ENCODE measurements at places on chromosomes 16 and 17.

GRCh38 chr17:77274096-77274845 is 133.5 kb downstream of the SEC14L1 start:
- DNase-seq = no peak

DNA sequence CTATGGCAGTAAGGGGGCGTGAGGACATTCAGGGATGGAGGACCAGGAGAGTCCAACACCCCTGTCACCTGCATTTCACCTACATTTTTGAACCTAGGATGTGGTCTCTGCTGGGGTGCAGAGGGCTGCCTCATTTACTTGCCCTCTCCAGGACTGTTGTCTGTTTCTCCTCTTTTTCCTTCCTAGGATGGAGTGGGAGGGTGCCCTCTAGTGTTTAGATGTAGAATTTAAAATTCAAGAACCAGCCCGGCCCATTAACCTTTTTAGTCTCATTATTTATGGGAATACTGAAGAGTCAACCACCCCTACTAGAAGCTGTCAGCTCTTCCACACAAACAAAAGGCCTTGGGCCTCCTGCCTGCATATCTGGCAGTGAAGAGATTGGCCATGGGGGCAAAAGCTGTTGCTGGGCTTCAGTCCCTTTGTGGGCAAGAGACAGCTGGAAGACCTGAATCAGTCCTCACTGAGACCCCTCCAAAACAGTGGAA is 2.5 kb upstream of the STARD3 start:
- no peak for DNase-seq

DNA sequence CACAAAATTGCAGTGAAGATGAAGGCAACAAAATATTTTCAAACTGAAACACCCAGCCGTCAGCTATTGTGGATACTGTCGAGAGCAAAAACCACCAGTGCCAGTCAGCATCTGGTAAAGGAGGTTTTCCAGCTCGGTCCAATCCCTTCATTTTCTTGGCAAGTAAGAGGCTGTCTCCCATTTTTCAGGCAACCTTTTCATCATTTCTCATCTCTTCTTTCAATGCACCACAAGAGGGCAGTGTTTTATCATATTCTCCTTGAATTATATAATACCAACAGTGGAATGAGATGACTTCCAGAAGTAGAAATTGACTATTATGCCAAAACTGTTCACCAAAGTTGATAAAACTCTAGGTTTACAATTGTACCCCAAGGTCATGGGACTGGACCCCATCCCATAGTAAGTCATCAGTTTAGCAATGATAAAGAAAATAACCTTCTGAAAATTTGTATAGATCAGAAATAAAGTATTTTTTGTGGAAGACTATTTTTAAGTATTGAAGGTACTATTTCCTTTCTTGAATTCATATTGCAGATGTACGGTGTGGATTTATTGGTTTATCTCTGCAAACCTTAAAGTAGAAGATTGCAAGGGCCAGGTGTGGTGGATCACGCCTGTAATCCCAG is 16.8 kb downstream of the NQO1 start:
- DNase-seq = no peak

DNA sequence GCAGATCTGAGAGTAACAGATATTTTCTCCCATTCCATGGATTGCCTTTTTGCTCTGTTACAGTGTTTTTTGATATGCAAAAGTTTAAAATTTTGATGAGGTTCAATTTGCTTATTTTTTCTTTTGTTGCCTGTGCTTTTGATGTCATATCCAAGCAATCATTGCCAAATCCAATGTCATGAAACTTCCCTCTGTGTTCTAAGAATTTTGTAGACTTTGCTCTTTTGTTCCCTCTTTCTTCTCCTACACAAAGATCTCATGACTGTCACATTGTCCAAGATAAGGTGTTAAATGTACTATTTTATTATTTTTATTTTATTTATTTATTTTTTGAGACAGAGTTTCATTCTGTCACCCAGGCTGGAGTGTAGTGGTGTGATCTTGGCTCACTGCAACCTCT is 18.9 kb upstream of the KCNH6 start:
- no peak for DNase-seq

DNA sequence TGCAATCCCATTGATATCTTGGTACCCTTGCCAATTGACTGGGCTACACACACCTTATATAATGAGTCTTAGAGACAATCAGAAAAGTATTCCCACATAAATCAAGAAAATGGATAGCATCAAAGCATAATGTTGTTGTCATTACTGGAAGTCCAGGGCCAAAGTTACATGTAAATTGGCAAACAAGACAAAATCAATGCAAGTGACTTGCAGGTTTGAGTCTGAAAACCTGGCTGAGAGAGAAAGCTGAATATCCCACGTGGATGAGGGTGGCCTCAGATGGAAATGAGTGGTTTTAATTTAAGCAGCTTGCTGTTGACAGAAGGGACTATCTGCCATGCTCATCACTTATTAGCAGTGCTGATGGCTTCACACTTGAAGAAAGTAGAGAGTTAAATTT is 324.0 kb upstream of the MON1B start:
- no peak for DNase-seq

- DNase-seq = peak; percentile 68
Measured at GRCh38 chr16:69286941-69287713, 24.0 kb upstream of the VPS4A start.

DNA sequence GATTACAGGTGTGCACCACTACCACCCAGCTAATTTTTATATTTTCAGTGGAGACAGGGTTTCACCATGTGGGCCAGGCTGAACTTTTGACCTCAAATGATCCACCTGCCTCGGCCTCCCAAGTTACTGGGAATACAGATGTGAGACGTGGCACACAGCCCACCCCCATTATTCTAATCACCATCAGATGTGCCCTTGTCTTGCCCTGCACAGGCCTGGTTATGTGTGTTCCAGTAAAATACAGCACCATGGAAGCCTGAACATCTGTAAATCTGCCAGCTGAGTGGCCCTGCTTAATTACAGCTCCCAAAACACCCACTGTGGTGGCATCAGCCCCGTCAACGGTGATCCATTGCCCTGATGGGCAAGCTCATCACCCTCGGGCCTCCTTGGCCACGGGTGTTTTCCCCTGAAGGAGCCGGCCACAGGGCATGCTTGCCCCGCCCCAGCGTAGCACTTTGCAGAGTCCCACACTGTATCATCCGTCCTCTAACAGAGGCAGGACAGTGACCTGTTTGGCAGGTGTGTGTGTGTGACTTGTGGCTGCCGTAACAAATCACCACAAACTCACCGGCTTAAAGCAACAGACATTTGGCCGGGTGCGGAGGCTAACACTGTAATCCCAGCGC is 74.5 kb downstream of the RBFOX3 start:
- DNase-seq = no peak

DNA sequence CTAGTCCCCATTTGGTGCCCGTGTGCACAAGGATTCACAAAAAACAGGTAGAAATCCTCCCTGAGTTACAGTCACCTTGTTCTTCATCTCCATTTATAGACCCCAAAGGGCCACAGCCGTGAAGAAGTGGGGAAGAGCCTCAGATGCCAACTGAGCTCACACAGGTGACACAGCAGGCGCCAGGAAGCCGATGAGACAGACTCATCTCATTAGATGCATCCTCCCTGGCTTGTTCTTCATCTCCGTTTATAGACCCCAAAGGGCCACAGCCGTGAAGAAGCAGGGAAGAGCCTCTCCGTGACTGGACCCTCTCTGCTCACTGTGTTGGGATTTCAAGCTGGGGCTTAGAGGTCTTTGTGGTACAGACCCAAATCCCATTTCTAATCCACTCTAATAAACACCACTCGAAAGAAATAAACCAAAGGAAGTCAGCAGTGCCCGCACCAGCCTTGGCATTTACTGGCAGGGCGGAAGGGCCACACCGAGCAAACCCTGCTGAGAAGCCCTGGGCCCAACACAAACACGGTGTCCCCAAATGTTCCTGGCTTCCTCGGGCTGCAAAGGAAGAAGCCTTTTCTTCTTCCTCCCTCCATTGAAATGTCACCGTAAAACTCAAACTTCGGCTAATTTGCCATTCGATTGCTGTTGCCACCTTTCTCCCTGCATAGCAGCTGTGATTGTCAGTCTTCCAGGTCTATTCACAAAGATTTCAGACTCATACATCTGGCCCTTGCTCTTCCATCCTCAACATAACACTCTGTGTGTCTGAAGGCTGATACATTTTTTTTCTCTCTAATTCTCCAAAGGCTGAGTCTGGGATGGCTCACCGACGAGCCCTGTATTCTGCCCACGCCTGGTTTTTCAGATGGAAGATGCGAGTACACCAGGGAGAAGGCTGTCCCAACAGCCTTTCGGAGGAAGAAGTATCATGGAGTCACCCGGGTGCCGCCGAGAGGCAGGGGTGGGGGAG is 44.9 kb upstream of the DOC2B start:
- DNase-seq = no peak

DNA sequence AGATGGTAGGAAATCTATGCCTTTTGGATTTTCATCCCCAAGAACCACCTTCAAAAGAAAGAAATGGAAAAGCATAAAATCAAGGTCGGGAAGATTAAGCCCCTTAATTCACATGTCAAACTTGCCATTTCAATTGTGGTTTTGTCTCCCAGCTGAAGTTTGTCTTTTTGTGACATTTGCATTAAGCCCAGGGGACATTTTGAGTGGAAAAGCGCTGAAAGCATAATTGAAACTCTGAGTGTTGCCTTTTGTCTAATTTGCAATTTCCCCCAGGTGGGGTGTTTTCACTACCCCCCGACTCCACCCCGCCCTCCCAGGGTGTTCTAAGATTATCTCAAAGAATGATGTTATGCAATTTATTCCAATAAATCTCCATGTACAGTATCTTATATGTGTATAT is 396.2 kb downstream of the CDH13 start:
- DNase-seq = no peak

DNA sequence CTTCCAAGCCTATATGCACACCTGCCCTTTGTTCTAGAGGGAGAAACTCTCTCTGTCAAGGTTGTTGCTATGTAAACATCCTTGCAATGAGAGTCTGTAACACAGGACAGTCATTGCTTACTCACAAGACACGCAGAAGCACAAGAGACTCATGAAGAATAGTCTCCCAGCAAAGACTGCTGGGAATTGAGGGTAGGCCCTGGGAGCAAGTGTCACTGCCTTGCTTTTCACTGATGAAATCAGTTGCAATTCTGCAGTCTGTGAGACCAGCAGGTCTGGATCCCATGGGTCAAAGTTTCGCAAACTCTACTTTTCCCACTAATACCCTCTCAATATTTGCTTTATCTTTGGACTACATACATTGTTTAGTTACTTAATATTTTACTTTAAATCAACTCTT is 177.4 kb downstream of the FTO start:
- no peak for DNase-seq

- no peak for DNase-seq
Measured at GRCh38 chr16:5753381-5753780, 655.8 kb upstream of the EEF2KMT start.

DNA sequence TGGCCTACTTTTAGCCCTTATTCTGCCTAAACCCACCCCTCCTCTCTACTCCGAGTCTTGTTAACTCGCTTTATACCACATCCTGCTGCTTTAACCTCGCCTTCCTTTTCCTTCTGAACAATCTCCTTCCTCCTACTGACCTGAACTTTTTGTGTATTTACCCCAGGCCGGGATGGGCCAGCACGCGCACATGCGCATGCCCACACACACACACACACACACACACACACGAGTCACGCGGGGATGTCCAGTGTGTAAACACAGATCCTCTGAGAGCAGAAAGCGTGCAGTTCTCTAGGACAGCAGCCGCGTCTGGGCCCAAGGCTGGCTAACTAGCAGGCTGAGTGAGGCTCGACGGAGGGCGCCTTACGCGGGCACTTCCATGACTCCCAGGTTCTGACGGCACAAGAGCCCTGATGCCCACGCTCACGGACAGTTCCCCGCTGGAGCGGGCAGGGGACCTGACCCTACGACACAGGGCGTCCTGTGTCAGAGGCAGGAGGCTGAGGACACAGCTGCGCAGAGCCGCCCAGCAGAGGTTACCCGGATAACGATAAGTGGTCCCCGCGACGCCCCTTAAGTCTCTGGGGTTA is 610 bp downstream of the PIK3R5 start:
- peak; percentile 53 for DNase-seq

DNA sequence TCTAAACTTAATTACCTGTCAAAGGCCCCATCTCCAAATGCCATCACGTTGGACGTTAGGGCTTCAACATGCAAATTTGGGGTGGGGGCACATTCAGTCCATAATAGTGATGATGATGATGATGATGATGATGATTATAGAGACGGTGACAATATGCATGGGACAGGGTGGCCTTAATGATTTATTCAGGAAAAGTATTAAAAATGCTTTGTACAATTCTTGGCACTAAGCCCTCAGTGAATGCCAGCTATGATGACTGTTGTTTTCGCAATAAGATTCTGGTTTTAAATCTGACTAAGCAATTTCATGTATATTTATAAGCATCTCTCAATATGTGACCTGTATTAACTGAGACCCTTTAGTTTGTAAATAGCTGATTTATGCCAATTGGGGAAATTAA is 106.3 kb downstream of the C16orf95 start:
- DNase-seq = no peak

GRCh38 chr16:57985204-57986181 is 14.6 kb upstream of the CNGB1 start:
- no peak for DNase-seq

- no peak for DNase-seq
Measured at GRCh38 chr16:81397879-81398520, 46.6 kb upstream of the CMIP start.

- DNase-seq = peak; percentile 27
Measured at GRCh38 chr17:65690626-65691310, 129.3 kb upstream of the AXIN2 start.

DNA sequence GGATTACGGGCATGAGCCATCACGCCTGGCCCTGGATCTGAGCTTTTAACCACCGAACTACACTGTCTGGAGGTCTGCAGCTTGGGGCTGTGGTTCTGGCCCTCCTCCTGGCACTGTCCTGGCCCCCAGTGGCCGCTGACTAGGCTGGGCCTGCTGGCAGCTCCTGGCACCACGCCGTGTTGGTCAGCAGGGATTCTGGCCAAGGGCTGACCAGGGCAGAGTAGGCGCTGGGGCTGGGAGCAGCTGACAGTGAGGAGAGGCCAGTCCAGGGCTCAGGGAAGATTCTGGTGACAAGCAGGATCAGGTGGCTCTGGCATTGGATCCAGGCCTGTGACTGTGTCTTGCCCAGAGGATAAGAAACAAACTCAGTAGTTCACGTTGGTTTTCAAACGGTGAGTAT is 14.6 kb downstream of the EEF2K start:
- no peak for DNase-seq

GRCh38 chr17:49071106-49071505 is 61.5 kb upstream of the B4GALNT2 start:
- DNase-seq = no peak

DNA sequence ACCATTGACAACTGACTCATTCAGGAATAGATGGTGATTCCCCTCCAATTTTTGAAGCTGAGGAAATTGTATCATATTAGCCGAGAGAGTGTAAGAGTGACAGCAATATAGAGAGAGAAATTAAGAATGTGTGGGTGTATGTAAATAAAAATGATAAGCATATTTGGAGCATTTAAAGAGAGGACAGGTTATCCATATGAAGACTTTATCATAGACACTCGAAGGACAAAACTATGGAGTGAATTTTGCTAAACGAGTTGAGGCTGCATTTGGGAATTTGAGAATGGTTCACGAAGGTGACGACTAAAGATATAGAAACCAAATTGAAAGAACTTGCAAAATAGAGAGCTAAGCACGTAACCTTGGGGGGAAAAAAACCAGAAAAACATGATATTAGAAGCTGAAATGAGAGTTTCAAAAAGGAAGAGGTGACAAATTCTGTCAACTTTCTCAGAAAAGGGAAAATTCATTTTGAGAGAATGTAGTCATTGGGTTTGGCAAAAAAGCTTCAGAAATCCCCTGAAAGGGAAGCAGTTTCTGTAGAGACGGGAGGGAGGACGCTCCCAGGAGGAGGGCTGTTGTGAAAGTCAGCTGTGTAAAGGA is 129.7 kb downstream of the KCNJ2 start:
- no peak for DNase-seq

GRCh38 chr17:77465358-77466041 is 324.7 kb downstream of the SEC14L1 start:
- DNase-seq = peak; percentile 92

Data from activated naive CD4-positive, alpha-beta T cell treated with anti-CD3 and anti-CD28 coated beads for 36 hours (primary cell).